ENCODE measurements at places on chromosomes 7 and 10.

GRCh38 chr7:140273417-140273816 is 96.6 kb upstream of the KDM7A start:
- H3K36me3 ChIP-seq, result peaks cover 2% of the 10 kb centered on the region
- peaks cover 10% of the 10 kb centered on the region for H3K4me1 ChIP-seq
- no peak overlapping the region for H3K4me3 ChIP-seq
- H3K27me3 ChIP-seq, result no peaks in the 10 kb centered on the region
- DNase-seq, result no peak

GRCh38 chr7:134613623-134614347 is 32.9 kb upstream of the BPGM start:
- peaks cover 25% of the 10 kb centered on the region for H3K27me3 ChIP-seq
- no peaks in the 10 kb centered on the region for H3K36me3 ChIP-seq
- H3K27ac ChIP-seq, result peak overlapping the region; percentile 33
- H3K4me1 ChIP-seq, result peaks cover 10% of the 10 kb centered on the region
- DNase-seq, result no peak

DNA sequence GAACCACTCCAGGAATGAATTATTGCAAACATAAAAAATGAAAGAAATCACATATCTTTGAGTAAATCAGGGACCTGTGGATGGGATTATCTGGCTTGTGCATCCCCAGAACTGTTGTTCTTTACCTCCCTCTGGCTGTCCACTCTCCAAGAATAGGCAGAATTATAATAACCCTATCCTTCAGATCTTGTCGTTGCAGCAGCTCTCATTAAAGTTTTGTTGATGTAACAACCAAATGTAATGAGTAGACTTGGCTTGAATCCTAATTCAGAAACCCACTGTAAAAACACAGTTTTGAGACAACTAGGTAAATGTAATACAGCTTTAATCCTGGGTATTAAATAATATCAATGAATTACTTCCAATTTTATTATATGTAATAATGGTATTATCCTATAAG is 16.2 kb downstream of the LSM5 start:
- H3K27me3 ChIP-seq, result peaks cover 3% of the 10 kb centered on the region
- no peaks in the 10 kb centered on the region for H3K36me3 ChIP-seq

- H3K27ac ChIP-seq, result peak overlapping the region; percentile 94
- peak; percentile 38 for DNase-seq
- peaks cover 31% of the 10 kb centered on the region for H3K36me3 ChIP-seq
- H3K27me3 ChIP-seq, result no peaks in the 10 kb centered on the region
Measured at GRCh38 chr10:14605231-14605925, 169.3 kb downstream of the FAM107B start.

GRCh38 chr7:134165252-134165651 is 38.1 kb downstream of the LRGUK start:
- no peak overlapping the region for H3K4me3 ChIP-seq
- H3K36me3 ChIP-seq, result no peaks in the 10 kb centered on the region
- no peak for DNase-seq
- no peaks in the 10 kb centered on the region for H3K27me3 ChIP-seq

- peaks cover 11% of the 10 kb centered on the region for H3K27me3 ChIP-seq
- no peak for DNase-seq
- no peak overlapping the region for H3K4me3 ChIP-seq
- H3K36me3 ChIP-seq, result no peaks in the 10 kb centered on the region
Measured at GRCh38 chr7:137671920-137672319, 174.9 kb downstream of the DGKI start.

DNA sequence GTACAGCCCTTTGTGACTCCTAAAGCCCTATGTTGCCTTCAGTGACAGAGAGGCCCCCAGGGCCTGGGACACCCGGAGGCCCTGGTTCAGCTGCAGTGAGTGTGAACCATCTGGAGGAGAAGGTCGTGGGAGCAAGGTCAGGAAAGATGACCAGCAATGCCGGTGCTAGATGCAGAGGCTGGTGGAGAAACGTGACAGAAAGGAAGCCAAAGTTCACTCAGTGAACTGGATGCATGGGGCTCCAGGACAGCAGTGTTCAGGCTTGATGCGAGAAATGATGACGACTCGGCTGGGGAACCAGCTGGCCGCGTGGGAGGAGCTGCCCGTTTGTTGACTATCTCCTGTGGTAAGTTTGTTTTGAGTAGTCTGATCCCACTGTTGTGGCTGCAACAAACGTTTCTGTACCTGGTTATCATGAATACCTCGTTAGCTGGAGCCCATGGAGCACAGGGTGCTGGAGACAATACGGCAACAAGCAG is 54.1 kb upstream of the MKRN1 start:
- no peaks in the 10 kb centered on the region for H3K36me3 ChIP-seq
- peaks cover 10% of the 10 kb centered on the region for H3K27me3 ChIP-seq
- no peaks in the 10 kb centered on the region for H3K4me1 ChIP-seq
- H3K27ac ChIP-seq, result no peak overlapping the region
- no peak for DNase-seq

- DNase-seq, result no peak
- H3K27me3 ChIP-seq, result no peaks in the 10 kb centered on the region
- no peaks in the 10 kb centered on the region for H3K4me1 ChIP-seq
- no peaks in the 10 kb centered on the region for H3K36me3 ChIP-seq
Measured at GRCh38 chr7:40507166-40507565, 372.4 kb downstream of the SUGCT start.

DNA sequence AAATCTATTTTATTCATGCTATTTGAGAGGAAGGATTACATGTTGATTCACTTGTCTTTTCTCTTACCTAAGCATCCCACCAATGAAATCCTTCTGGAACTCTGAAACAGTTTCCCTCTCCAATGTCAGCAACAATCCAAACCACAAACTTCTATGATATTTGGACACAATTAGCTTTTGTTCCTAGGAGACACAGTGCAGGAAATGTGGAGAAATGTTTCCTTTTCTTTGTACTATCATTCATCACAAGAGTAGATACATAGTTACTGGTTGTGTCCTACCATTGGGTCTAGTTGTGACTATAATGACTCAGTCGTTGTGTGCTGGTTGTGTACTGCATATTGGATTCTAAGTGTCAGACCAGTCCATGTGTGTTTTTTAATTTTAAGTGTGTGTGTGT is 156.8 kb upstream of the MAGI2 start:
- H3K4me1 ChIP-seq, result no peaks in the 10 kb centered on the region
- no peak for DNase-seq
- no peaks in the 10 kb centered on the region for H3K27me3 ChIP-seq
- no peak overlapping the region for H3K4me3 ChIP-seq

DNA sequence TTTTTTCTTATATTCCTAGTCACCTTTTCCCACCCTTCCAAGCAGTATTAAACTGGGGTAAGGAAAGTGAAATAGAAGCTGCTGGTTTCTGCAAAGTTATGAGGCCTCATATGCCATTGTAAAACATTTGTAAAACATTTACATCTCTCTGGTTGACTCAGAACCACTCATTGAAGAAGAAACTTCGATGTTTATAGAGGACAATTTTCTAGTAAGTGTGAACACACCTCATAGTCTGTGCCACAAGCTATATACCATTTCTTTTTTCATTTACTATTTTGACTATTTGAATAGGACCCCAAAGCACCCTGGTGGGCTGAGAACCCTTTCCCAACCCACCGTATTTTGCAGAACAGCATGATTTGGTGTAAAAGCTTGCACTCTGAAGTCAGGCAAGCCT is 12.9 kb upstream of the ITGB1 start:
- H3K4me3 ChIP-seq, result no peak overlapping the region
- peaks cover 5% of the 10 kb centered on the region for H3K27me3 ChIP-seq
- H3K36me3 ChIP-seq, result no peaks in the 10 kb centered on the region
- peaks cover 10% of the 10 kb centered on the region for H3K4me1 ChIP-seq
- H3K27ac ChIP-seq, result no peak overlapping the region

DNA sequence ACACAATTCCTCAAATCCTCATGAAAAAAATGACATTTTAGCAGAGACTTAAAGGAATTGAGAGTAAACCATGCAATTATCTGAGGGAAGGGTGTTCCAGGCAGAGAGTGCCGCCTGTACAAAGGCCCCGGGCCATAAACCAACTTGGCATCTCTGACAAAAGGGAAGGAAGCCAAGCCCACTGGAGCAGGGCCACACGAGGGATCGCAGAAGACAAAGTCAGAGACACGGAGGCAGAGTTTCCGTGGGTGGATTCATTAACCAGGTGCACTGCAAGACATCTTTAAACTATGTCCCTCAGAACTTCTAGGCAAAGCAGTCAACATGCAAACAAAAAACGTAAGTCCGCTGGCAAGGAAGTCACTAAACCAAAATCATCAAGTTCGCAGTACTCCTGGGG is 92.0 kb downstream of the SFMBT2 start:
- peaks cover 48% of the 10 kb centered on the region for H3K36me3 ChIP-seq
- no peaks in the 10 kb centered on the region for H3K27me3 ChIP-seq
- no peak for DNase-seq
- H3K4me1 ChIP-seq, result peaks cover 47% of the 10 kb centered on the region
- H3K27ac ChIP-seq, result peak overlapping the region; percentile 2

GRCh38 chr10:110387983-110388686 is 83.4 kb upstream of the SMNDC1 start:
- H3K27me3 ChIP-seq, result peaks cover 2% of the 10 kb centered on the region
- peak overlapping the region; percentile 42 for H3K27ac ChIP-seq
- no peak overlapping the region for H3K4me3 ChIP-seq
- H3K4me1 ChIP-seq, result peaks cover 16% of the 10 kb centered on the region
- DNase-seq, result no peak
- H3K36me3 ChIP-seq, result no peaks in the 10 kb centered on the region
